ENCODE measurements at places on chromosomes 3 and 15. TPM values are rescaled to one million over a fixed set of nuclear protein-coding genes. Genes with fewer than 3 reads are reported as not detected.

DNA sequence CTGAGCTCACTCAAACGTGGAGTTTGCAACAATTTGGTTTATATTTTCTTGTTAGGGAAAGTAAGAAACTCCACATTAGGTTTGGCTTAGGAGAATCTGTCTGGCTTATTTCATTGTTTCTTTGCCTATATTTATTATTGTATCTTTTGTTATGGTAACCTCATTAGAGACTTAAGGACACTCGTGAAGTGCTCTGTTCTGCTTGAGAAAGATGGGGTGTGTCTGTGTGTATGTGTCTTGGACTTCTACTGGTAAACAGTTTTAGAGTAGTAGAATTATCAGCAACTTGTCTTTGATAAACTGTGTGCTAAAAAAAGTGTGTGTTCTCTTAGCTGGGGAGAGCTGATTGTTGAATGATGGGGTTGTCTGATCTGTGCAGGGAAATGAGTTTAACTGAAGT, 306.5 kb downstream of the RBMS3 start:
- no peaks in the 10 kb centered on the region for H3K36me3 ChIP-seq
- DNase-seq = no peak
- H3K27me3 ChIP-seq = no peaks in the 10 kb centered on the region
- no peak overlapping the region for H3K4me3 ChIP-seq
- H3K4me1 ChIP-seq = no peaks in the 10 kb centered on the region

- H3K4me1 ChIP-seq = peaks cover 8% of the 10 kb centered on the region
- no peak overlapping the region for H3K27ac ChIP-seq
- H3K36me3 ChIP-seq = no peaks in the 10 kb centered on the region
- no peaks in the 10 kb centered on the region for H3K27me3 ChIP-seq
- DNase-seq = no peak
These were observed 71.3 kb upstream of the TBC1D23 start for GRCh38 chr3:100189444-100189964.

DNA sequence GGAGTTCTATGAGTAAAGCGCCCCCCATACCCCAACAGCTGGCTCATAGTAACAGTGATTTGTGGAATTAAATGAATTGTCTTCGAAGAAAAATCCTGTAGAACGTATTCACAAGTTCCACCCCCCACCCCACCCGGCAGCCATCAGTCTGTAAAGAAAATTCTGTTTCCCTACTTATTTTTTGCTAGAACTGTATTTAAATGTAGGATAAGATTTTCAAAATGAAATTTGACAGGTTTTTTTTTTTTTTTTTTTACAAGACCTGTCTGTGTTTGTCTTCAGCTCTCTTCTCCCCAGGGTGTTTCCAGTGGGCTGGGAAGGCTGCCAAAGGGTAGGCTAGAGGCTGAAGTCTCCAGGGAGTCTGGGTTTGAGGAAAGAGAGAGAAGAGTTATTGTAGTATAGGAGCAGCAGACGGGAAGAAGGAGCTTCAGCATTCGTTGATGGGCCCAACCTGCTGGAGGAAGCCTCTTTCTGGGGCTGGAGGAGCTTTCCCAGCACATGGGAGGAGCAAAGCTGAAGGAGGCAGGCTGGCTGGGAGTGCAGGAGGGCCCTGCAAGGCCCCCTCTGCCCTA, 130.6 kb upstream of the SEMA6D start:
- no peaks in the 10 kb centered on the region for H3K4me1 ChIP-seq
- H3K27ac ChIP-seq = no peak overlapping the region
- no peaks in the 10 kb centered on the region for H3K27me3 ChIP-seq

DNA sequence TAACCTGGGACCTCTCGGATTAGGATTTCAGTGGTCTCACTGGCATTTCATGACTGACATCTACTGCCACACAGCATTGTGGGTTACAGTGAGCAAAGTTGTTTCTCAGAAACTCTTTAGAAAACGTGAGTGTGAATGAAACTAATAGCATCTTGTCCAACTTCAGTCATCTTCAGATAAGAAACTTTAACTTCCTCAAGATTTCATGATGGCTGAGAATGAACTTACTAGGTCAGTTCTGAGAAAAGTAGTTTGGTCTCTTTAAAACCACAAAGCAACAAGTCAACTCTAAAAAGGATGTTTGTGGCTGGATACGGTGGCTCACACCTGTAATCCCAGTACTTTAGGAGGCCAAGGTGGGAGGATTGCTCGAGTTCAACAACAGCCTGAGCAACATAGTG, 14.2 kb upstream of the HOMER2 start:
- H3K27ac ChIP-seq = no peak overlapping the region
- H3K4me1 ChIP-seq = no peaks in the 10 kb centered on the region
- DNase-seq = no peak
- H3K36me3 ChIP-seq = no peaks in the 10 kb centered on the region

DNA sequence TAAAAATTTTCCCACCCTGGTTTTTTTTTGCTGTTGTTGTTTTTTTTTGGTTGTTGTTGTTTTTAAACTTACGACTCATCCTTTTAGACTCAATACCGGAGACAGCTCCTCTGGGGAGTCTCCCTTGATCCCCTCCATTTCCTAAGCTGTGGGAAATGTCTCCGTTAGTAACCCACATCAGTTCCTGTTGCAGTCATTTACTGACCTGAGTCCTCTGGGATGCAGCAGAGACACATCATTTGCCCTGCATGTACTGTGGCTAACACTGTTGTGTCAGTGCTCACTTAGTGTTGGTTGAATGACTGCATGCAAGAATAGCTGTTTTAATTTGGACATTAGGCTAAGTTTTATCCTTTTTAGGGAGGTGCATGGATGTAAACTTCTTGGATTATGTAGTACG, 83.8 kb downstream of the MBNL1 start:
- H3K4me3 ChIP-seq = no peak overlapping the region
- no peaks in the 10 kb centered on the region for H3K27me3 ChIP-seq
- no peaks in the 10 kb centered on the region for H3K4me1 ChIP-seq

- DNase-seq = peak; percentile 15
- H3K36me3 ChIP-seq = no peaks in the 10 kb centered on the region
These were observed 602.6 kb downstream of the PYDC2 start for GRCh38 chr3:192063570-192063969.

DNA sequence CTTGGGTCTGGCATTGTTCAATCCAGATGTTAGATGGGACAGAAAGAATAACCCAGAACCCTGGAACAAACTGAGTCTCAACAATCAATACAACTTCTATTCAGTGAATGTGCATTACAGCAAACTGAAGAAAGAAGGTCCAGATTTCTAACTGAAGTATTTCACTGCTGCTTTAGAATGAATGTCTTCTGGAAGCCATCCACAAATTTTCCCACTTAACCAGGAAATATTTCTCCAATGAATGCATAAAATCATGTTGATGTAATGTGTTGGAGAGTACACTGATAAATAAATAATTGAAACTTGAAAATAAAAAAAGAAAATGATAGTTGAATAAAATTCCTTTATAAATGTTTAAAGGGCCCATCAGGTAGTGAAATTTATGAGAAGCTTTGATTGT, 658.6 kb downstream of the ZBBX start:
- no peak overlapping the region for H3K4me3 ChIP-seq
- H3K4me1 ChIP-seq = no peaks in the 10 kb centered on the region
- no peaks in the 10 kb centered on the region for H3K27me3 ChIP-seq

GRCh38 chr3:139586420-139587017, 47.0 kb upstream of the RBP1 start:
- H3K27ac ChIP-seq = no peak overlapping the region
- no peak for DNase-seq
- H3K4me1 ChIP-seq = no peaks in the 10 kb centered on the region
- no peaks in the 10 kb centered on the region for H3K27me3 ChIP-seq
- H3K4me3 ChIP-seq = no peak overlapping the region
- H3K36me3 ChIP-seq = no peaks in the 10 kb centered on the region

GRCh38 chr3:65930648-65931047, 108.1 kb downstream of the MAGI1 start:
- no peaks in the 10 kb centered on the region for H3K36me3 ChIP-seq
- H3K4me1 ChIP-seq = peaks cover 4% of the 10 kb centered on the region
- no peaks in the 10 kb centered on the region for H3K27me3 ChIP-seq
- no peak overlapping the region for H3K27ac ChIP-seq
- DNase-seq = no peak

DNA sequence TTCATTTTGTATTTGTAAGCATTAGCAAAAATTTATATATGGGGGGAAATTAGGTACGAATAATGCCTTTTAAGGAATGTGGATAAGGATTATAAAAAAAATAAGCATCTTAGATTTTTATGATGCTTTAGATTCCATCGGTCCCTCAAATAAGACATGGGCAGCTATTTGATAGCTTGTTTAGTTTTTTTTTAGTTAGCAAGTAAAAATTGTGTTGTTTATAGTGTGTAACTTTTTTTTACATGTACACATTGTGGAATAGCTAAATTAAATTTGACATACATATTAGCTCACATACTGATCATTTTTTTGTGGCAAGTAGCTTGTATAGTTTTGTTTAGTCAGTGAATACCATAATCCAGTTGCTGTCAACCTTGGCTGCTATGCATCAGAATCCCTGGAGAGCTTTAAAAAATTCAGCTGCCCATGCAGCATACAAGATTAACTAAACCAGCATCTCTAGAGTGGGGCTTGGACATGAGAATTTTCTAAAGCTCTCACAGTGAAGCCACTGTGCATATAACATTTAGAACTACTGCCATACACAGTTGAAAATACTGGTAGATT, 53.9 kb downstream of the TMOD3 start:
- H3K4me3 ChIP-seq = no peak overlapping the region
- peaks cover 13% of the 10 kb centered on the region for H3K36me3 ChIP-seq
- H3K27ac ChIP-seq = no peak overlapping the region
- peaks cover 37% of the 10 kb centered on the region for H3K4me1 ChIP-seq

DNA sequence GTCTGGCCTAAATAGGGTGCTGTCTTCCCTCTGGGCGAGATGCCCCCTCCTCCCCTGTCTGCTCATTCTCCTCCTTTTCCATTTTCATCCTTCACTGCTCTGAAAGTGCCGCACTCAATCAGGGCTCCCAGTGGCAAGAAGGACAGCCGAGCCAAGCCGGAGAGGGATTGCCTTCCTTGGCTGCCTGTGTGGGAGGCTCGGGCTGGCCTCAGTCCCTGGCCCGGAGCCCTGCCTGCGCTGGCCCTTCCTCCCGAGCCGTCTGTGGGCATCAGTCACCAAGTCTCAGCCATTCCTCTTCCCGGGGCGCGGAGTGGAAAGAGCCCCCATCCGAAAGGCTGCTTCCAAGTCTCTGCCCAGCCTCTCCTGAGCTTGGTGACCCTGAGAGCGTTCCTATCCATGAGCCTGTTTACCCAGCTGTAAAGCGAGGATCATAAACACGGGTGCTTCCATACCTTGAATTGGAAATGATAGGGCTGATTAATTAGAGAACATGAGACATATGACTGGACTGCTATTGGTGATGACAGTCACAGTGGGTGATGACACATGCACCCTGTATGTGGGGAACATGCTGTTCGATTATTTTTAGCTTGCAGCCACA, 59.1 kb upstream of the TLE3 start:
- no peak overlapping the region for H3K4me3 ChIP-seq
- DNase-seq = peak; percentile 67

DNA sequence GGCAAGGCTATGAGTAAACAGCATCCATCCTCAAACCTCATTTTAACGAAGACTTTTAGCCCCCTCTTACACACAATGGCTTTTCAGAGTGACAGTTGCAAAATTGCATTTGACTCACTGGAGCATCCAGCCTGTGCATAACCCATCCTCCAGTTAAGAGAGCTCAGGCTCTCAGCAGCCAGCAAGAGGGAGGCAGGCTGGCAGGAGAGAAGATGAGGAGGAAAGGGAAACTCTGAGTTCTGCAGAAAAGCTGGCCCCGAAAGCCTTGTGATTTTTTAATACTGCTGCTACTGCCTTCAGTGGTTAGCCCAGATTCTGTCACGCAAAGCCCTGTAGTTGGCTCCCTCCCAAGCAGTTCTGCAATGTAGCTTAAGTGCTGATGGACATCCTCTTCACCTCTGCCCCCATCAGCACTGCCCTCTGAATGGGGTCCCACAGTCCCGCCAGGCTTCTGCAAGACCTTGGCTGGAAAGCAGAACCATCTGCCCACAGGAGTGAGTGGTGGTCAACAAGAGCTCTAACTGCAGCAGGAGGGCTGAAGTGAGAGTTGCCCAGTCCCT, 371.3 kb downstream of the EPHB1 start:
- H3K4me3 ChIP-seq = no peak overlapping the region
- no peaks in the 10 kb centered on the region for H3K27me3 ChIP-seq
- no peak overlapping the region for H3K27ac ChIP-seq
- no peak for DNase-seq
- no peaks in the 10 kb centered on the region for H3K4me1 ChIP-seq

DNA sequence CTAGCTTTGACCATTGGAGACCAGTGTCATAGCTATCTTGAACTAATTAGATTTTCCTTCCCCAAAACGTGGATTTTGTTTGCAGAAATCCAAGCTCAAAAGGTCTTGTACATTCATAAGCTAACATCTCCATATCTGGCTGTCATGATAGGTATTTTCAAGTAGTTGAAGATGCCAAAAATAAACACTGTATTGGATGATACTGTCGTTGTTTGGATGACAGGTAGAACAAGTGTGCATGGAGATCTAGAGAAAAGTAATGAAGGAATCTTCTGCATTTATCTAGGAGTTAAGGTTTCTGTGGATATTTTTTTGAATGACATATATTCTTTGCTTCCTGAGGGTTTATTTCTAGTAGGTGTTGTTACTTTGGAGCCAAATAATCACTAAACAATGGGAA, 1696.1 kb downstream of the SI start:
- no peaks in the 10 kb centered on the region for H3K4me1 ChIP-seq
- DNase-seq = no peak
- H3K27ac ChIP-seq = no peak overlapping the region
- H3K36me3 ChIP-seq = no peaks in the 10 kb centered on the region
- no peak overlapping the region for H3K4me3 ChIP-seq
- no peaks in the 10 kb centered on the region for H3K27me3 ChIP-seq

DNA sequence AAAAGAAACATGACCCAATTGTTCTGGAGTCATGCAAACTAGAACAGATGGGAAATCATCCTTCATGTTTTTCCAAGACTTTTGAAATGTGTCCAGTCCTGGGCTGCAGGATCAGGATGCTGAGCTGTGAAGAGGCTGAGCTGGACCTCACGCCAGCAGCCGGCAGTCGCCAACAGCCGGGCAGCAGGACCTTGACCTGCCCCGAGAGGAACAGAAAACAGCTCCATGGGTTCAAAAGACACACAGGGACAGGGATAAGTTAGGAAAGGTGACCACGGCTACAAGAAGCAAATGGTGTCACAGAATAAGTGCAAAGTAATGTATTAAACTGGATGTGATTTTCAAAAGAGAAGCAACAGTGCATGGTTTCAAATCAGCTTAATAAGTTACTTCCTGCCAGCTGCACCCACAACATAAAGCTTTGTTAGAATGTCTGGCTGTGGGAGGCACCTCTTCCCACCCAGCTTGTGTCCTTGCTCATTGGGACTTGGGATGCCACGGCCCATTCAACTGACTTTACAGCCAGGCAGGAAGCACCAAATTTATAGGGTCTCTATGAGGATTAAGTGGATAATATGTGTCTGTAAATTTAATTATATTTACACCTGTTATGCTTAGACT, 266.4 kb downstream of the GABRG3 start:
- H3K36me3 ChIP-seq = no peaks in the 10 kb centered on the region
- H3K4me3 ChIP-seq = no peak overlapping the region
- no peaks in the 10 kb centered on the region for H3K27me3 ChIP-seq
- no peaks in the 10 kb centered on the region for H3K4me1 ChIP-seq
- DNase-seq = no peak

GRCh38 chr15:89839167-89839810, 24.6 kb upstream of the ANPEP start:
- no peaks in the 10 kb centered on the region for H3K4me1 ChIP-seq
- no peak for DNase-seq
- no peak overlapping the region for H3K27ac ChIP-seq
- H3K4me3 ChIP-seq = no peak overlapping the region
- peaks cover 8% of the 10 kb centered on the region for H3K36me3 ChIP-seq

The CHRNB4 gene
- not detected for total RNA-seq

The MITF gene
- total RNA-seq = 18.1 TPM

The PTX3 gene
- total RNA-seq = 4.1 TPM

The CELSR3 gene
- total RNA-seq = 1.7 TPM

The EOMES gene
- 1.3 TPM for total RNA-seq

The SH2D7 gene
- total RNA-seq = 0.25 TPM

The FBN1 gene
- total RNA-seq = 98.3 TPM

The IP6K1 gene
- total RNA-seq = 54.9 TPM

The SENP8 gene
- total RNA-seq = 3.5 TPM

The PLSCR5 gene
- total RNA-seq = not detected

The IQCH gene
- 10.5 TPM for total RNA-seq
